ENCODE measurements at places on chromosomes 5 and 9.
A peak's percentile ranks its signal among the peaks of the same experiment; 100 is the strongest.

- no peak for DNase-seq
These were observed 2.0 kb upstream of the ZNF622 start for GRCh38 chr5:16467363-16468219.

GRCh38 chr9:121349009-121349408 lies 21.0 kb downstream of the STOM start:
- no peak for DNase-seq

GRCh38 chr5:138930371-138931097 lies 55.4 kb upstream of the LRRTM2 start:
- no peak for DNase-seq

DNA sequence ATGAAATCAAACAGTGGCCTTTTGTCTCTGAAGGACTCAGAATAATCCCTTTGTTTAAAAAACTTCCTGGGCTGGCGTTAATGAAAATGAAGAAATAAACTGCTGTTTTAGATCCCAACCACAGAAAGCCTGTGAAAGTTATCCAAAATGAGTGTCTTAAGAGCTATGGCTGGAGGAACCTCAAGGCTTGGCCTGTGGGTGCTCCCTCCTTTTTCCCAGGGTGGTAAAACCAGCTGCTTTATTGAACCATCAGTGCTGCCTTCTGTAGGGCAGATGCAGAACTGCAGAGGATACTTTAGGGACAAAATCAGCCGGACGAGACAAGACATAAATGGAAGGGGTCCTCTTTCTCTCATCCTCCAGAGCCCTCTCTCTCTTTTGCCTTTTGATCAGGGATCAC lies 100.9 kb downstream of the SMARCA2 start:
- DNase-seq: no peak

DNA sequence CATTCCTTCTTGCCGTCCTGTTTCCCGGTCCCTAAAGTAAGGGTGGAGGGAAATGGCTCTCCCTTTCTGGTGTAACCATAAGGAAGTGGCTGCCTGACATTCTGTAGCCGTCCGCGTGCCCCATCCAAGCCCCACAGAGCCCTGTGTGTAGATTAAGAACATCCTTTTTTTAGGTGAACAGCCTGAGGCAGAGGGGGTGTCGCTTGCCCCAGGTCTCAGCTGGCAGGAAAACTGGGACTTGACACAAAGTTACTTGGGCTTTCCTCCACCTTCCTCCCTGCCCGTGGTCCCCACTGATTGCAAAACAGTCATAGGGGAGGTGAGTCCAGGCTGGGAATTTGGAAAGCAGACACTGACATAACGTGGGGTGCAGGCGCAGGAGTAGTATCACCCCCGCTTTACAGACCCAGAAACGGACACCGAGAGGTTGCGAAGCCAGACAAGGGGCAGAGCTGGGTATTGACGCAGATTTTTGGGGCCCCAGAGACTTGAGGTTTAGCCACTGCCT lies 22.8 kb downstream of the C9orf50 start:
- no peak for DNase-seq

GRCh38 chr9:105964156-105964555 lies 269.8 kb downstream of the TMEM38B start:
- DNase-seq: no peak

DNA sequence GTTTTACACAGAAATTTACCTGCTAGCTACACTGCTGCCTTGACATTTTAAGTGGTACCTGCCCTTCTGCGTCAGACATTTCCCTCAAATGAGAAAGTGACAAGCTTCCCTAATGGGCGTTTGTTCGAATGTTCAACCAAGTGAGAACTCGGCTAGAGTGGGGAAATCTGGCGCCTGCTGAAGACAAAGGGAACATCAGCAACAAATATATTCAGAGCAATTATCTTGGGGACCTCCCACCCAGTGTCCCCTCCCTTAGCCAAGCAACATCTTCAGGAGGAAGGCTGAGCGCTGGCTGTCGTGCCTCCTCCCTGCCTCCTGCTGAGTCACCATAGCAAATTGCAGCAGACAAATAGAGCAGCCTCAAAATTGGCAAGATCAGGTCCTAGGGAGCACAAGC lies 57.1 kb downstream of the MFAP3 start:
- DNase-seq: no peak

DNA sequence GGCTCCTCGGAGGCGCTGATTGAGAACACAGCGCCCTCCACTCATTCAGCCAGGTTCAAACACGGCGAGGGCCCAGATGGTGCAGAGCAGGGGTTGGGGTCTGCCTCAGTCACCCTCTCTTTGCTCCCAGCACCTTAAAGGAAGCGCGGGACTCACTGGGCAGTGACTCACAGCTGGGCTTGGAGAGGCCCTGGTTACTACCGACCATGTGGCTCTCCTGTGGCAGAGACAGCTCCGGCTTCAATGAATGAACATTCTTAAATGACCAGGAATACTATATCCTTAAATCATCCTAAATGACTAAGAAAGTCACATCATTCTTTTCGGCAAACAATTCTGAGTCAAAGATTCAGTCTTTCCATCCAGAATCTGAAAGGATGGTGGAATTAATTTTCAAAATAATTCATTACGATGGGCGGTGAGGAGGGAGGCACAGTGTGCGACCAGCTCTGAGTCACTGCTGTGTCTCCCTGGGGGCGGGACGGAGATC lies 1.6 kb upstream of the INPP5E start:
- DNase-seq: no peak

DNA sequence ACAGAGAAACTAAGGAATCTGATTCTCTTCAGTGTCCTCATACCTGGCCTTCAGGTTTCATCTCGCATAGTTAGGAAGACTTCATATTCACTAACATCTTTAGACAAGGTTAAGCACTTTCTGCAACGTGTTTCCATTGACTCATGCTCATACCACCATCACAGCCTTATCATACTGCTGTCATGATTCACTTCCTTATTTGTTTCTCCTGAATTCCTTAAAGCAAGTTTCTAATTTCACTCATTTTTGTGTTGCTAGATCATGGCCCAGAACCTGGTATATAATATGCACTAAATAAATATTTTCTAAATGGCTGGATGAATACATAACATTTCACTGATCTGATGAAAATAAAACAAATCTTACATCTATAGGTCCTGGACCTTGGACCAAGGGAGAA lies 472.9 kb downstream of the PRELID2 start:
- no peak for DNase-seq

GRCh38 chr9:129596541-129597331 lies 24.2 kb downstream of the C9orf50 start:
- DNase-seq: peak; percentile 78

- no peak for DNase-seq
These were observed 166.1 kb downstream of the MACROH2A1 start for GRCh38 chr5:135232958-135233357.

DNA sequence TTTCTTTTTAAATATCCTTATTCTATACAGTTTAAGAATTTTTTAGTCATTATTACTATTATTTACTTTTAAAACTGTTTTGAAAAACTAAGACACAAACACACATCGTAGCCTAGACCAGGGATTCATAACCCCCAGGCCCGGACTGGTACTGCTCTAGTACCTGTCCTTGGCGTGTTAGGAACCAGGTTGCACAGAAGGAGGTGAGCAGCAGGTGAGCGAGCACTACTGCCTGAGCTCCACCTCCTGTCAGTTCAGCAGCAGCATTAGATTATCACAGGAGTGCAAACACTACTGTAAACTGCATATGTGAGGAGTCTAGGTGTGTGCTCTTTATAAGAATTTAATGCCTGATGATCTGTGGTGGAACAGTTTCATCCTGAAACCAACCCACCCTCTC lies 357.0 kb downstream of the PTPRD start:
- DNase-seq: no peak

DNA sequence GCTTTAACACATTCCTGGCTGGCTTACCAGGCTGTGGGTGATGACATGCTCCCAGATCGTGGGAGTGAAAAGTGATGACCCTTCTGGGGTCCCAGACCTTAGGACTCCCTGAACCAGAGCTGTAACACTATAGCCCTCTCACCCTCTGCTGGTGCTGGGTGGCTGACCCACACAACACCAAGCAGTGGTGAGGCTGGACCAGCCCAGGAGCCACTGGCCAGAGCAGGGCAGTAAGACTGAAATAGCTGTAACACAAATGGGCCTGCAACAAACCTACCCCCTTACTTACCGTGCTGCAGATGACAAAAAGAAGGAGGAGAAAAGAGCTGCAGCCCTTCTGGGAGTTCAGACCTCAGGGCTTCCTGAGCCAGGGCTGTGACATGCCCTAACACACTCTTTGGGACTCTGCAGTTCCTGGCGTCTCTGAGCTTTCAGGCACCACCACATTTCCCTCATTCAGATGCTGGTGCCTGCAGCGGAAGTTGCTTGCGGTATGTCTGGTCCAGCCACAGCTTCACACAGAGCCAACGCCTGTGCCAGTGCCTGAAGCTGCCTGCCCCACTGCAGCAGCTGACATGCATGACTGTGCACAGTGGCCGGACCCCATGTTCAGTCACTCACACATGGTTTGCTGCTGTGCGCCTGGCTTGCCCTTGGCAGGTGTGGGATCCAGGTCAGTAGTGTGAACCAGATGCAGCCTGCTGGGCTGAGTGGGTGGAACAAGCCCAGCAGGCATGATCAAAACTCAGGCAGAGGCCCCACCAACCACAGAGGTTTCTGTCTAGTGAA lies 1247.4 kb downstream of the EFNA5 start:
- no peak for DNase-seq

DNA sequence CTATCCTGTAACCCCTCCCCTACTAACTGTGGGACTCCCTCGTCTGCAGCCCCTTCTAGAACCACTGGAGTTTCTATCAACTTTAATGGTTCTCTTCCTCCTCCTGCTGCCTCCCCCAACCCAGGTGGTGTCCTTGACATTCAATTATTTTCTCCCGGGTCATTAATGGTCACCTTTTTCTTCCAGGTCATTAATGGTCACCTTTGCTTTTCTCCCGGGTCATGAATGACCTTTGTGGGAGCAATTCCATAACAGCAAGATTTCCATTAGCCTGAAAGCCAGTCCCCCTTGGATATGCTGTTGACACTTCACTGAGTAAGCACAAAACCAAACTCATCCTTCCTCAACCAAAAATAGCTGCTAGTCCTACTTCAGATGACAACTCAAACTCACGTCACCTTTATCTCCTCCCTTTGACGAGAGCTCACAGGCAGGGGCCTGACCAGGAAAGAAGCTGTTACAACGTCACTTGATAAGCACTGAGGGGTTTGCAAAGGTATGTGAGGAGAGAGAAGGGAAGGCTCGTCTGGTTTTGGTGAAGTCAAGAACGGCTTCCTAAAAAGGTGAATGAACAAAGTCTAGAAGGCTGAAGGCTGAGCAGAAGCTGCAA lies 10.9 kb downstream of the CCDC127 start:
- DNase-seq: no peak

DNA sequence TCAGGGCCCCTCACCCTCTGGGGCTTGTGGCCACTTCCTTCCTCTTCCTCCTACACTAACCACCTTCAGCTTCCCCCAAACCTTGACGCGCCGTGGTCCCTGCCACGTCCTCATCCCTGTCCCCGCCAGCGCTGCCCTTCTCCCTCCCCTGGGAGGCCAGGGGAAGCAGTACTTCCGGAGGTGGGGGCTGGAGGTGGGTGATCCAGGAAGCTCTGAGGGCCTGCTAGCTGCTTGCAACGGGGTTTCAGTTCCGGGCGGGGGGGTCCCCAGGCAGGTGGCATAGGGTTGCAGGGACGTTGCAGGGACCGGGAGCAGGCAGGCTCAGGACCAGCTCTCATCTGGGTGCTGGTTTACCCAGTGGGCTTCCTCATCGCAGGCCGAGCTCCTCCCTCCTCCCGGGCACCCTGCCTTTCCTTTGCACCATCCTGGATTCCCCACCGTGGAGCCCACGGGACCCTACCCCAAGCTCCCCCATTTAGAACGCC lies 70.0 kb downstream of the RXRA start:
- no peak for DNase-seq

DNA sequence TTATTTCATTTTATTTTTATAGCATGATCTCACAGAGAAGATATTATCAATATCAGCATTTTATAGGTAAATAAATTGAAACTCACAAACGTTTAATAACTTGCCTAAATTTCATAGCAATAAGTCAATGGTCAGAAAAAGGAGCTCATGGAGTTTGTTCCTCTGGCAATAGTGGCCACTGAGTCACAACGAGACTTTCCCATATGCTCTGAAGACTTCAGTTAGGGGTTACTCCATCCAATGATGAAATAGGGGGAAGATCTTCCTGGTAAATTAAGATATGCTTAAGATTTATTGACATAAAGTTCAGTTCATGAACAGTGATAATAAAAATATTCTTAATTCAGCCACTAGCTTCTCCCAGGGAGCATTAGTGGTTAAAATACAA lies 43.5 kb upstream of the HTR4 start:
- no peak for DNase-seq

- DNase-seq: no peak
These were observed 18.5 kb downstream of the NPR3 start for GRCh38 chr5:32729651-32730050.

- no peak for DNase-seq
These were observed 122.4 kb downstream of the BASP1 start for GRCh38 chr5:17339841-17340240.

GRCh38 chr5:95872346-95873268 lies 50.1 kb upstream of the GLRX start:
- no peak for DNase-seq

DNA sequence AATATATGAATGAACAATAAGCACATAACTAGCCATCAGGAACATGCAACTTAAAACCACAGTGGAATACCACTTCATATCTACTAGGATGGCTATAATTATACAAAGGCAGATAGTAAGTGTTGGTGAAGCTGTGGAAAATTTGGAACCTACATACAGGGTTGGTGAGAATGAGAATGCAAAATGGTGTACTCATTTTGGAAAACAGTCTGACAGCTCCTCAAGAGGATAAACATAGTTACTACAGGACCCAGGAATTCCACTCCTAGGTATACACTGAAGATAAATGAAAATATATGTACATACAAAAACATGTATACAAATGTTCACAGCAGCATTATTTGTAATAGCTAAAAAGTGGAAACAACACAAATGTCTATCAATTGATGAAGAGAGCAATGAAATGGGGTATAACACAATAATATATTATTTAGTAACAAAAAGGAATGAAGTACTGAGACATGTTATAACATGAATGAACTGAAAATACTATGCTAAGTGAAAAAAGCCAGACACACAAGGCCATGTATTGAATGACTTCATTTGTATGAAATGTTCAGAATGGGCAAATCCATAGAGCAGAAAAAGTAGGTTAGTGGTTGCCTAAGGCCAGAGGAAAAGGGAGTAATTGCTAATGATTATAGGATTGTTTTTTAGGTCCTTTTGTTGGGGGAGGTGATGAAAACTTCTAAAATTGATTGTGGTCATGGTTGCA lies 31.2 kb upstream of the CDK5RAP2 start:
- no peak for DNase-seq

DNA sequence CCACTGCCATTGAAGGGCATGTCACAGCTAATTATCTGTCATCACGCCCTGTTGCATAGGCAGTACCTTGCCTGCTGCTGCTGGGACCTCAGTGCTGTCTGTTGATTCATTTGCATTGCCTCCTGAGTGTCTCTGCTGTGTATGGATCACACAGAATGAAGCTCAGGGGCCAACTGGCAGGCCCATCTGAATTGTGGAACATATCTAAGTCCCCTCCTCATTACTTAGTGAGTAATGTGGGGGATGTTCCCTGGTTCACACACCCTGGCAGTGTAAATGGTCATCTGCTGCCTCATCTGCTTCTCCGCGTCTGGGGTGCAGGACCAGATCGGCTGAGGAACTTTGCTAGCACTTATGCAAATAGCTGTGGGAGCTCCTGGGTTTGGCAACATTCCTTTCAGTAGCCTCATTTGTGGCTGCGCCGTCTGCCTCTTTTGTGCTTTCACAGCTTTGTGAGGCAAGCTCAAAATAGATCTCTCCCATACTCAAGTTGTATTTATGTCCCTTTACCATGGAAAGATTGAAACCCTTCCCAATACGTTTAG lies 25.4 kb downstream of the TYRP1 start:
- no peak for DNase-seq

- no peak for DNase-seq
These were observed 24.2 kb downstream of the FAM78A start for GRCh38 chr9:131252120-131252519.

Data from left renal cortex interstitium (tissue), 4 donors.